Stimulated activated CD4-positive, alpha-beta T cell treated with anti-CD3 and anti-CD28 coated beads, Interleukin-4, amount 100 ng/mL, for 4 hours (primary cell): ENCODE measurements at places on chromosomes 7 and 10.

GRCh38 chr7:67566101-67566500 lies 569.5 kb downstream of the TYW1 start:
- DNase-seq, result no peak

DNA sequence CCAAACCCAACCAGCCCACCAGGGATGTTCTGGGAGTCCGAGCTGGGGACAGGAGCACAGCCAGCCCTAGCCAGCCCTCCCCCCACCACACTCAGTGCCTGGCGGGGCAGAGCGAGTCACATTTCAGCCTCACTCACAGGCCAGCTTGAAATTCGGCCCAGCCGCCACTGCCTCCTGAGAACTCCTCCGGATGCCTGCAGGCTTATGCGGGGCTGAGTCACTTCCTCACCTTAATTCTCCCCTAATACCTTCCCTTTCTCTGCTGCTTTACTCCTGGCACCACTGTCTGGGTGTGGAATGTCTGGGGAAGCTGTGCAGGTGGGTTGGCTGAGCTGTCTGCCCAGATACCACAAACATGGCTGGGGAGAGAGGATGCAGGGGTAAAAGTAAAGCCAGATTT lies 22.6 kb upstream of the DLG5 start:
- DNase-seq, result no peak

GRCh38 chr10:62779487-62780248 lies 24.9 kb upstream of the ADO start:
- peak; percentile 73 for DNase-seq

GRCh38 chr10:58475322-58476277 lies 37.1 kb upstream of the BICC1 start:
- no peak for DNase-seq

DNA sequence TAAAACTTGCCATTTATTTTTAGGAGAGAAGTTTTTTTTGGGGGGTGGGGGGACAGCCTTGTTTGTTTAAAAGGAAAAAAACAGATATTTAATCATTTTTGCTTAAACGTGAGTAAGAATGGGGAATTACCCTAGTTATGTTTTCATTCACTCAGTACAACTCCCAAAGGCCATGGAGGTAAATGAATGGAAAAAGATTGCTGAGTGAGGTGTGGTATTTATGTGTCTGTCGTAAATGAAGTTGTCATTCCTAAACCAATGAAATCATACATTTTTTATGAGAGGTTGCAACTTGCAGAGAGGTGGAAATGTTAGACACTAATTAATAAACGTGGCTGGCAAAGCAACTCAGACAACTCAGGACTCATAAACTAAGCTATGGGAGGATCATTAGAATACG lies 218.1 kb downstream of the CELF2 start:
- no peak for DNase-seq

DNA sequence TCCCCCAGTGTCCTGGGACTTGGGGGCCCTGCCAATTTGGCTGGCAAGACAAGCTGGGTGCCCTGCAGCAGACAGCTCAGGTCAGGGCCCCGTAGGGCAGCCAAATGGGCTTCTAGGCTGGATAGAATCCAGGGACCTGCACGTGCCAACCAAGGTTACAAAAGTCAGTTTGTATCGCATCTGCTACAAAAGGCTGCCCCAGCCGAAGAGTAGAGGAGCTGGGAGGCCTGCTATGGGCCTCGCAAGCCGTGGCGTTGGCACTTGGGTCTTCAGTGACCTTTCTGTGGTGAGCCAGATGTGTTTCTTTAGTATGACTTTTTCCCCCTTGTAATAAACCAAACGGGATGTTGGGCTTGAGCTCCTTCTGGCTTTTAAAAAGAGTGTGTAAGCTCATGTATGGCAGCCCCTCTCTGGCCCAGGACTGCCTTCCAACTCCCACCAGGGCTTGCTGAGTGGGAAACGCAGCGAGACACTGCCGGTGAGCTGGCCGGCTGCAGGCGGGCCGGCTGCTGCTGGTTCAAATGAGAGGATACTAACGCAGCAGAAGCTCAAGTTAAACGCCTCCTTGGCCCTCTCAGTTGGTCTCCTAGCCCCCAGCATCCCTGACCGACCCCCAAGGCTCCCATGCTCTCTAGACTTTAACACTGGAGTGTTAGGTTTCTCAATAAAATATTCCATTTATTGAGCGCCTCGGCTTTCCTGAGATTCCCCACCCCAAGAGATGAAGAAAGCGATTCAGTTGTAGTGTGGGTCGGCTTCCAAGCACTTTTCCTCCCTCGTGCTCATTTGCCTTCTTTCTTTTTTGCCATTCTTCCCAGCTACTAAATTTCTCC lies 3.1 kb upstream of the HOXA10 start:
- DNase-seq, result no peak
